ENCODE measurements at places on chromosomes 6 and 20.

GRCh38 chr6:142374091-142374770 lies 72.4 kb downstream of the ADGRG6 start:
- no peak for DNase-seq

- DNase-seq: no peak
These were observed 69.5 kb downstream of the FOXO3 start for GRCh38 chr6:108630050-108630714.

- DNase-seq: no peak
These were observed 6.0 kb upstream of the RAB22A start for GRCh38 chr20:58303547-58303946.

DNA sequence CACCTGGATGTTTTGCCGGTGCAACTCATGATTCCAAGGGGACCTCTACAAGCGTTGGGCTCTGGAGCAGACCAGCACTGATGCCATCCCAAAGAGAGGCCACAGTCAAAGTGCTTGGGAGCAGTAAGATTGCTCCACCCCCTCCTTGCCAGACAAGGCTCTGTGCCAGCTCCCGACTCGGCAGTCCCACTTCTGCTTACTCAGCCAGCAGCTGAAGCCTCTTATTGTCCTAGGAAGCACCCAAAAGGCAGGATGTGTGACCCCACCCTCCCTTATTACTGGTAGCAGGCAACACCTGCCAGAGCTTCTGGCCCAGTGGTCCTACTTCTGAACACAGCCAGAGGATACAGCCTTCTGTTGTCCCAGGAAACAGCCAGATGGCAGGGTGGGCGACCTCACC lies 614.2 kb downstream of the TENT5A start:
- DNase-seq: no peak

DNA sequence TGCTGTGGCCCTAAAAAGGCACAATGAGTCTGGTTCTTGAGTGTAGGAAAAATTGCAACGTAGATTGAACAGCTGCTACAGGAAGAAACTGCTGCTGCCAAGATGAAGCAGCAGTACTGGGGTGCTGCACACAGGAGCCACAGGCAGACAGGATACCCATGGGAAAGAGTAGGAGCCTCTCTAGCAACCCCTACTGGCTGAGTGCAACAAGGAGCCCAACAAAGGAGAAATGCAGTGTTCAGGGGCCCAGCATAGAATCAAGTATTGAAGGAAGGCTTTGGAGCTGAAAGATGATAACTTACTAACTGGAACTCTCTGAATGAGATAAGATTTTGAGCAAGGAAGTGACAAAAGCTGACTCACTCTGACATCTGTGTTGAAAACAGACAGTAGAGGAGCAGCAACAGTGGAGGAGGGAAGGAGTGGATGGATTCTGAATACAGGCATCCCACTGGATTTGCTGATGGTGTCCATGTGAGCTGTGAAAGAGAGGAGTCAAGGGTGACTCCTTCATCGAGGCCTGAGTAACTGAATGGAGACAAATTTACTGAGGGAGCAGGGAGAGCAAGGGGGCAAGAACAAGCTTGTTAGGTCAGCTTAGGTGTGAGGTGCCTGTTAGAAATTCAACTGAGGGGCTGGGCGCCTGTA lies 534.7 kb upstream of the JARID2 start:
- peak; percentile 56 for DNase-seq

DNA sequence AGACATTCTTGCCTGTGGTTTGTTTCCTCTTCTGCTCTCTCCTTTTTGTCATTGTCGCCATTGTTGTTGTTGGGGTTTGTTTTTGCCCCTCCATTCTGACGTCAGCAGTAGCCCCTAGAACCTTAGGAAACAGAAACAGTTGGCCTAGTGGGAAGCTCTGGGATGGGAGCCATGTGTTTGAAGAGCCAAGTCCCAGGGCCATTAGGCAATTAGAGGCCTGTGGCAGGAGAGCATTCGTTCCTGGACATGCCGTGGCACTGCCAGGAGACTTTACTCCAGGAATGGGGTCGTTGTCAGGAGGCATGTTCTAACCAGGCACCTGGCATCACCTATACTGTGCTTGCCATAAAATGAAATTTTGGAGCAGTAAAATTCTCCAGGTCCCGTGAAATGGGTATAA lies 39.7 kb downstream of the PPARD start:
- DNase-seq: no peak

DNA sequence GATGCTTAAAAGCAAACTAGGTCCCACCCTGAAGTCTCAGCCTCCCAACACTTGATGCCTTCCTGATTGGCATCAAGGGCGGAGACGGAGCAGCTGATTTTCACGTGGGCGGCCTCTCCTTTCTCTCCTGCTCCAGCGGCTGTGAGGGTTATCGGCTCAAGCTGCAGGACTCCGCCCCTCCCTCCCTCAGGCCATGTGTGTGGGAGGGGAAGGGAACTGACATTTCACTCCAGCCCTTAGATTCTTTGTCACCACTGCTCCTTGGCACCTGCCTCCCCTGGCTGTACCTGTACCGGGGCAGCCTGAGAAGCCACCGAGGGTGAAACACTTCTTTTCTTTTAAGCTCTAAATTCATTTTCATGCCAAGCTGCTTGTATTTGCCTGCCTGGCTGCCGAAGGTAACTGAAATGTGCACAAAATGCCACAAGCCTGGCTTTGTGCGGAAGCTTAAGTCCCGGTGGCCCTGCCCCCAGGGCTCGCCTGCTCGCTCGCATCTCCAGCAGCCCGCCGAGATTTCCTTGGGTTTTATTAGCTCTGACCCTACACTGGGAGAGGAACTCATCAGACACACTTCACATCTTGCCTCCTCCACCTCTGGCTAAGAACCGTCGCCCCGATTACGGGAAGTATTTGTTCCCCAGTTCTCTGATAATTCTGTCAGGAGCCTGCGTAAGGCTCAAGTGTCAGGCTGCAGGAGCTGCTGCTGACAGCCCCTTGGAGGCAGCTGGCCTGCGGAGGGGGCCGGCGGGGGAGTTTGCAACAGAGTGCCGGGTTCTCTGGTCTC lies 9.6 kb upstream of the CPNE5 start:
- DNase-seq: no peak

- no peak for DNase-seq
These were observed 594.9 kb downstream of the CDH26 start for GRCh38 chr20:60553095-60553494.

DNA sequence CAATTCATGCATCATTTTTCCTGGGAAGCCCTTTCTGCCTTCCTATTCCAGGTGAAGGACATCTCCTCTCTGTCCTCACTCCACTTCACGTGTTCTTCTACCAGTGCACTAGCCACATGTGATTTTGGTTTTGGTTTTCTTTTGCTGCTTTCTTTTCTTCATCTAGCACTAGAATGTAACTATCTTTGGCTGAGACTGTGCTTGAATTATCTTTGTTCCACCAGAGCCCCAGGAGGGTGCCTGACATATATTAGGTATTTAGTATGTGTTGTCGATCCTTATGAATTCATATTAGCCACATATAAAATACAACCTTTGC lies 79.9 kb downstream of the VGLL2 start:
- DNase-seq: no peak

GRCh38 chr6:13287104-13287503 lies 41.2 kb downstream of the TBC1D7 start:
- no peak for DNase-seq

- peak; percentile 74 for DNase-seq
These were observed 210.2 kb downstream of the TMEM200A start for GRCh38 chr6:130575971-130576370.

GRCh38 chr6:18055714-18056382 lies 66.6 kb downstream of the NHLRC1 start:
- no peak for DNase-seq

- no peak for DNase-seq
These were observed 42.8 kb upstream of the HFE start for GRCh38 chr6:26044140-26045064.

DNA sequence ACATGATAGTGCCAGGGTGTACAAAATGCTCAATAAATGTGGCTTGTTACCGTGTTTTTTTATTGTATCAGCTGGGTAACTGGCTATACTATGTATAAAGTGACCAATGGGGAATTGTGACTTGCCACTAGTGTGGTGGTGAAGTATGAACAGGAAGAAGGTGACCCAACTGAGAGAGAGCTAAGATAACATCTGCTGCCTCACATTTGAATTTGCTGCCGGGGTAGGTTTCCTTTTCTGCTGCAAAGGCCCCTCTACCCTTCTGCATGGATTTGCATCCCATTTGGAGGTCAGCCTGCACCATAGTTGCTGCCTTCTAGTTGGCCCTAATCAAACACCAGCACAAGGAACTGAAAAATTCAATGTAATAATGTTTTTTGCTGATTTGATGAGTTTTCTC lies 24.1 kb downstream of the IL17A start:
- DNase-seq: no peak

- no peak for DNase-seq
These were observed 62.5 kb downstream of the METTL24 start for GRCh38 chr6:110295451-110296165.

GRCh38 chr20:47888351-47888750 lies 103.1 kb upstream of the SULF2 start:
- DNase-seq: no peak

DNA sequence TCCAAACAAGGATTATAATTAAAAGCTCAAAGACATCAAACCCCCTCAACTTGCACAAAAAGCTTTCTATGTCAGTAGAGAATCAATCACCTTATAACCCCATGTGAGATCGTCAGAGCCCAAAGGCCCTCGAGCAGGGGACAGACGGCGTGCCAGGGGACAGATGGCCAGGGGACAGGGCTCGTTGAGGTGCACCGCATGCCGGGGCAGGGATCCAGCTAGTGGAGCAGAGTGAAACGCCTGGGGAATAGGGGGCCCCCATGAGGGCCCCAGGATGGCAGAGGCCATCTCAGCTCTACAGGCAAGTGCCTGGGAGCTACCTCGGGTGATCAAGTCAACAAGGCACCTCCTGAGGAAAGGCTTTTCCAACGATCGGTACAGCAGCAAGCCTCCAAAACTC lies 28.6 kb downstream of the DIDO1 start:
- no peak for DNase-seq

- DNase-seq: no peak
These were observed 665.5 kb downstream of the BCKDHB start for GRCh38 chr6:80771941-80772340.

DNA sequence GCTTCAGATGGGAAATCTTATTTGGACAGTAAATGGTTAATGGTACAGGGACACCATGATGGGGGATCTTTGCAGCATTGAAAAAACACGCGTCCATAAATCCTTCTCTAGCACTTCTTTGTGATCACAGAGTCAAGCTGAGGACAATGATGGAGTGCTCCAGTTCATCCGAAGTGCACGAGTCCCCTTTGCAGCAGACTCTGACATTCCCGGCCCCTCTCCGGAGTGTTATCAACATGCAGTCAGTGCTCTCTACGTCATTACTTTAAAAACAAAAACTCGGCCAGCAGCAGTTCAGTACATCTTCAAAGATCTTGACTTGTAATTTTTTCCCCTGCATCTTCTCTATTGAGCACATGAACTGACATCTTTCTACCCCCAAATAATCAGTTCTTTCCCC lies 185.5 kb upstream of the AKAP12 start:
- DNase-seq: no peak

GRCh38 chr6:20877008-20877937 lies 343.0 kb downstream of the CDKAL1 start:
- peak; percentile 2 for DNase-seq

GRCh38 chr6:12081771-12082170 lies 69.7 kb downstream of the HIVEP1 start:
- no peak for DNase-seq

GRCh38 chr6:18087396-18088165 lies 34.9 kb downstream of the NHLRC1 start:
- no peak for DNase-seq

- DNase-seq: peak; percentile 4
These were observed 52.7 kb upstream of the PTGIS start for GRCh38 chr20:49620364-49621240.

- DNase-seq: no peak
These were observed 2.1 kb downstream of the BTN1A1 start for GRCh38 chr6:26502165-26502564.

DNA sequence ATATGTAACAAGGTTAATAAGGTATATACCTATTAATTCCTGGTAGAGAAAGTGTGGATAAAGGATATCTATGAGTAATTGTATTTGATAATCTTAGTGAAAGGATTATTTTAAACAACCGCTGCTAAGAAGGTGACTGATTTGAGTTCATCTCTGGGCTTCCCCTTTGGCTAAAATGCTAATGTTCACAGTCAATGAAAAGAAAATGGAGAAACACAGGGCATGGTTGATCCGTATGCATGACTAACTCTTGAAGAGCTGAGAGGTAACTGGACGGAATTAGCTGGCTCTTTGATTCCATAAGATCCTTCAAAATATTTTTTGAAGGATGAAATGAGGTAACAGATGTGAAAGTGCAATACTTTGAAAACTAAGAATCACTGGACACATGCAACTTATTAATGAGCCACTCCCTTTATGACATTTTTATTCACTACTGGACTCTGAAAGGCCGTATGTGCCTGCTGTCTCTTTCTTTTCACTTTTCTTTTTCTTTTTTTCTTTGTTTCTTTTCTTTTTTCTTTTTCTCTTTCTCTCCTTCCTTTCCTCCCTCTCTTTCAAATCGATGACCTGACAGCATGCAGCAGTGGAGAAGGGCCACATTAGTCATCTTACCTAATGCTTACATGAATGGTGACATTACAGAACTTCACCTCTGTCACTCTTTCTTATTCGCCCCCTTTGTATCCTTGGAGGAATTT lies 464.6 kb downstream of the CDKAL1 start:
- DNase-seq: no peak

Data from activated T-helper 1 cell treated with anti-CD3 and anti-CD28 coated beads, Interleukin-12 subunit alpha, Interleukin-12 subunit beta, Interleukin-2, Interleukin-4 antibody, amounts not matched to agents 30 ng/mL and 10 ng/mL and 1 ng/mL, durations not matched to agents 14 hours and 24 hours and 36 hours (primary cell).